ENCODE measurements at places on chromosomes 5 and 9.

- no peak for DNase-seq
These were observed 270.5 kb downstream of the SMARCA2 start for GRCh38 chr9:2285416-2286332.

DNA sequence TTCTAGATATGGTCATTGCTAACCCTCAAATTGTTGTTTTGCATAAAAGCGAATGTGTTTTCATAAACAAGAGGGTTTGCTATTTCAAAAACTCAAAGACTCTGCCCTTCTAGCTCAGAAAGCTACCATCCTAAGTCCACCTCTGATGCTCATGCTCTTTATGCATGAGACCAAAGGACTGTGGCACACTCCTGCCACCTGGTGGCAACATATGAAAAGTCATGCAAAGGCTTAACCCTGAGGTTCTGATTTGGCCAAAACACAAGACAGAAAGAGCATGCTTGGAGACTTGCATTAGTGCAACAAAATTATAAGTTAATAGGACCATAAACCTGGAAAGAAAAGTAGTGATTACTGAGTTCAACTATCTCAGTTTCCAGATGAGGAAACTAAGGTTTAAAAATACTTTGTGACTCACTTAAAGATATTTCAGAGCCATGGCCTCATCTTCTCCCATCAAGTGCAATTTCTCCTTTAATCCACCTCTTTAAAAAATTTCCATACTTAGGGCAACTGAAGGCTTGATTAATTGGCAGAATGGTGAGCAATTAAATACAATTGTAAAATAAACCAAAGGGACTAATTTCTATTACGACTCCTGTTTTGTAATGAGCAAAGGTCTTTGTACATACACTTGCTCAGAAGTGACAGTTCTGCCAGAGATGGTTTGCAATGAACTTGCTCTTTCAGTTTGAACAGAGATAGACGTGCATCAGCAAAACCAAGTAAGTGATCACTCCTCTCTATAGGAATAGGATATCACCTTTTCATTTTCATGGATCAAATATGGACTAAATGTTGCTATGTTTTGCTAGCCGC, 110.7 kb upstream of the RAD23B start:
- peak; percentile 81 for DNase-seq

- DNase-seq, result no peak
These were observed 51.5 kb upstream of the SAP30L start for GRCh38 chr5:154394307-154394706.

- DNase-seq, result no peak
These were observed 86.5 kb upstream of the NR5A1 start for GRCh38 chr9:124593651-124594058.

- peak; percentile 27 for DNase-seq
These were observed 6.9 kb downstream of the NOL6 start for GRCh38 chr9:33466565-33467495.

GRCh38 chr9:108543251-108543778, 312.5 kb downstream of the ACTL7B start:
- DNase-seq, result no peak

DNA sequence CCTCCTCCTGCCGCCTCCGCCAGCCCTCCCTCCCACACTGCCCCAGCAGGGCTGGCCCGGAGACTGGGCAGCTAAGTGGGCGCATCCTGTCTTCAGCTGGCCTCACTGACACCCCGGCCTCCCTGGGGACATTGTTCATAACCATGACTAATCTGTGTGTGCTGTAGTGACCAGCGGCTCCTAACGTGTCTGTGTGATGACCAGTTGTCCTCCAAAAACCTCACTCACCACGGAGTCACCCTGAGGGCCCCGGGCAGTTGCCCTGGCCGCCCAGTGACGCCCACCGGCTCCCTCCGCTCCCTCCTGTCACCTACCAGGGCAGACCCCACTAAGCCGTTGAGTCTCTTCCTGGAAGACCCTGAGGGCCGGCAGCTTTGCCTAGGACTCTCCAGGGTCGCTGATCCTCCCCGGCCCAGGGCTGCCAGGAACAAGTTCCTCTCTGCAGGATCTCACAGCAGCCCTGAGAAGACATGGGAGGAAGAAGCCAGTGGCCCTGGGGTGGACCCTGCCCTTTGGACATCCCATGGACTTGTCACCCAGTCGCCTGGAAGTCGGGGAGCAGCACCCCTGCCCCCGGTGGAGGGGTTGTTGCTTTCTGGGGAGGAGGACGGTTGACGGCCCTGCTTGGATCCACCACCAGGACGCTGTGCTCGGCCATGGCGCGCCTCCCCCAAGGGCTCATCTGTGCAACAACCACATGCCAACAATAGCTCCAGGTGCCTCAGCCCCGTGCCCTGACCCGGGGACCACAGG, 110.2 kb upstream of the LMX1B start:
- DNase-seq, result no peak

GRCh38 chr9:82797534-82797933, 265.4 kb downstream of the RASEF start:
- DNase-seq, result peak; percentile 50

GRCh38 chr9:36396985-36397384, 3.1 kb downstream of the RNF38 start:
- no peak for DNase-seq

Measured in NCI-H2081 (cell line).